Stimulated activated CD4-positive, alpha-beta T cell treated with anti-CD3 and anti-CD28 coated beads, Interleukin-15, amount 100 ng/mL, for 48 hours (primary cell): ENCODE measurements at places on chromosomes 3 and 15.

- DNase-seq: no peak
These were observed 634.1 kb downstream of the RBMS3 start for GRCh38 chr3:29914861-29915524.

DNA sequence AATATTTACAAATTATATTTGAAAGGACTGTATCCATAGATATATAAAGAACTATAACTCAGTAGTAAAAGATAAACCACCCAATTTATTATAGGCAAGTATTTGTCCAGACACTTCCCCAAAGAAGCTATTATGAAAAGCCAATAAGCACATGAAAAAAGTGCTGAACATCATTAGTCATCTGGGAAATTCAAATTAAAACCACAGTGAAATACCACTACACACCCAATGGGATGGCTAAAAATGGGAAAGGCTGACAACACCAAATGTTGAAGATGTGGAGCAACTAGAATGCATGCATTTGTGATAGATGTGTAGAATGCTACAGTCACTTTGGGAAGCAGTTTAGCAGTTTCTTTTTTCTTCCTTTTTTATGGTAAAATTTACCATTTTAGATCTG, 147.0 kb downstream of the PDE8A start:
- no peak for DNase-seq

GRCh38 chr15:60442031-60442650, 36.8 kb downstream of the ICE2 start:
- DNase-seq: no peak

DNA sequence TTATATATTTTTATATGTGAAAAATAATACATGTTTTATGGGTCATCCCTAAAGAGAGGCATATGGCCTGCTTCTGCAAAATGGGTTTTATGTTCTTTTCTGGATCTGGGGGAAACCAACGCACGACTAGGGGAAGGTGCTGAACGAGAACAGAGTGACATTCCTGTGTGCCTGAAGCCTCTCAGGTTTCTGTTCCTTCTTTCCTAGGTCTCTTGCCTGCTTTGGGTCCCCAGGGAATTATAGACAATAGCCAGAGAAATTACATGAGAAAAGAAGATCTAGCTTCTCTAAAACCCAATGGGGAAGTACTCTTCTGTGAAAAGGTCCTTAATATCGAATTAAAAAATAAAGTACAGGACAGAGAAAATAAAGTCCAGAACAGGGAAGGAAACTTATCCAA, 66.5 kb downstream of the IGSF11 start:
- DNase-seq: no peak

- peak; percentile 66 for DNase-seq
These were observed 53.9 kb downstream of the RLBP1 start for GRCh38 chr15:89167267-89168176.

DNA sequence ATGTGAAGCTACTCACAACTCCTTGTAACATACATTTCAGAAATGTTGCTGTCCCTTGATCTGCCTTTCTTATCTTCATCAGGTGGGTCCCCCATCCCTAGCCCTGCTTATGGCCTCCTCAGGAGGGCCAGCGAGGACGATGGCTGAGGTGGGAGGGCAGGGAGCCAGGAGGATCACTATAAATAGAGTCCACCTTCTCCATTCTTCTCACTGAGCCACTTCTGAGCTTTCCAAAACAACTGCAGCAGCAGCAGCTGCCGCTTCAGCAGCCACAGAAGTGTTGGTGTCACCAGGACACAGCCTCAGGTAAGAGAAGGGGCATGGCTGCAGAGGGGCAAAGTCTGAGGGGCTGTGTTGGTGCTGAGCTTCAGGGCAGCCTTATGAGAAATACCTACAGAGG, 53.5 kb downstream of the ANAPC13 start:
- DNase-seq: no peak

- no peak for DNase-seq
These were observed 52.3 kb downstream of the CCDC54 start for GRCh38 chr3:107429320-107430181.

GRCh38 chr15:25718597-25718996, 144.5 kb downstream of the ATP10A start:
- DNase-seq: no peak

DNA sequence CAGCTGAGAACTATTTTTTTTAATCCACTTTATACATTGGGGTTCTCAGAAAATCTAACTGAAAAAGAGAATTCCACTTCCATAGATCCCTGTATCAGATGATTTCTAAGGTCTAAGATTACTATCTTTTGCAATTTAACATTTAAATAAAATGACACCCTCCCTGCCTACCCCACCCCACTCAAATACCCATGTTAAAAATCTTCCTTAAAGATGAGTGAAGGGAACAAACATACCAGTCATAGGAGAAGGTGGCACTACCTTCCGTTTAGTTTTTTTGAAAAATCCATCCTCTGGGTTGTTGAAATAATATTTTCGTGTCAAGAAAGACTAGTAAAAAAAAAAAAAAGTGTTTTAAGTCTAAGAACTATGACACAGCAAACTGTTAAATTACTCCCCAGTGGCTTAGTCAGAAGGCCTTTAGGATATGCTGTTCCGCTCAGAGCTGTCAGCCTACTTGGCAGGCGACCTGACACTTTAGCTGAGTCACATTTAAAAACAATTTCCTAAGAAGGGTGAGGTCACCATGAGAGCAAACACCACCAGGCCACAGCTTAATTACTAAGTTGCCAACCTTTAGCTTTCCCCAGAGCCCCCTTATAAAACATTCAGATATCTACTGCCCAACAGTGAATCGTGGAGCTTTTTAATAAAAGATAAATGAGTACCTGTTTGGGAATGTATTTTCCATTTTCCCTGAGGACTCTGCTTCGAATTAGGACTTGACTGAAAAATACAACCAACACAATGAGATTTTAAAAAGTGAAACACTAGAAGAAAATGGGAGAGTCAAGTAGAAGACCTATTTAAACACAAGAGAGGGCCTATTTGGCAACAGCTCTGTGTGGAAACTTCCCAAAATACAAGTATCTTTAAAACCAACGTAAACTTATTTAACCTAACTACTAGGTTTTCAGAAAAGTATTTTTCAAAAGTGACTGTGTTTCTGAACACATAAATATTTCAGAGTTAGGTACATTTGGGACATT, 9.6 kb downstream of the EMC3 start:
- DNase-seq: peak; percentile 40

DNA sequence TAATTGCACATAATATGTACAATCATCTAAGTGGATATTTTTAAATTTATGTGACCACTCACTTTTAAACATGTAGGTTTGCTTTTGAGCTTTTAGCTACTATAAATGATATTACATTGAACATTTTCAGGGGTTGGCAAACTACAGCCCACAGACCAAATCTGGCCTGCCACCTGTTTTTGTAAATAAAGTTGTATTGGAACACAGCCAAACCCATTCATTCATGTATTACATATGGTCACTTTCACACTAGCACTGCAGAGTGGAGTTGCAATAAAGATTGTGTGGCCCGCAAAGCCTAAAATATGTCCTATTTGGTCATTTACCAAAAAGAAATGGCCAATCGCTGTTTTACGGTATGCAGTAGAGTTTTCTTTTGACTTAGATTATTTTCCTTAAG, 21.2 kb downstream of the CMTM7 start:
- no peak for DNase-seq

DNA sequence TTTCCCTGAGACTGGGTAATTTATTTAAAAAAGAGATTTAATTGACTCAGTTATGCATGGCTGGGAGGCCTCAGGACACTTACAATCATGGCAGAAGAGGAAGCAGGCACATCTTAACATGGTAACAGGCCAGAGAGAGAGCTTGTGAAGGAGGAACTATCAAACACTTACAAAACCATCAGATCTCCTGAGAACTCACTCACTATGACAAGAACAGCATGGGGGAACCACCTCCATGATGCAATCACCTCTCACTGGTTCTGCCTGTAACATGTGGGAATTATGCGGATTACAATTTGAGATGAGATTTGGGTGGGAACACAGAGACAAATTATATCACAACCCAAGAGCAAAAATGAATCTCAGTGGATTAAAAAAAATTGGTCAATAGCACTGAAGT, 416.0 kb upstream of the TMCO5A start:
- no peak for DNase-seq

- no peak for DNase-seq
These were observed 99.8 kb upstream of the FGF7 start for GRCh38 chr15:49323207-49323606.

DNA sequence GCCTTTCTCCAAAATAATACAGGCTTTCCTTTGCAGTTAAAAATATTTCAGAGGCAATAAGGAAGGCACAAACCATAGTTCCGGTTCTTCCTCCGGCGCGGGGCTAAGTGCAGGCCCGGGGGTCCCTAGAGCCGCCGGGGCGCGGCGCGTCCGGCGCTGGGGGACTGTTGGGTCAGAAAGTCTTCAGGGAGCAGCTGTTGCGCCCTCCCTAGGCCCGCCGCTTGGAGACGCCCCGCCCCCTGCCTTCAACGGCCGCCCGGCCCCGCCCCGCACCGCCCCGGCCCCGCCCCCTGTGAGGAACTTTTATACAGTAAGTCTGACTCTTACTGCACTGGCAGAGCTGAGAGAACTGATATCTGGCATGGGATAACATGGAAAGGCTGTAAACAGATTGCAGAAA, 283.1 kb upstream of the ARL6 start:
- DNase-seq: no peak

- no peak for DNase-seq
These were observed 28.3 kb upstream of the ARL14 start for GRCh38 chr3:160648701-160649100.

- no peak for DNase-seq
These were observed 216.0 kb downstream of the TLE3 start for GRCh38 chr15:69881766-69882165.

GRCh38 chr15:45529613-45530012, 7.1 kb upstream of the SLC30A4 start:
- no peak for DNase-seq

GRCh38 chr3:123623346-123623880, 38.6 kb upstream of the HACD2 start:
- DNase-seq: no peak

DNA sequence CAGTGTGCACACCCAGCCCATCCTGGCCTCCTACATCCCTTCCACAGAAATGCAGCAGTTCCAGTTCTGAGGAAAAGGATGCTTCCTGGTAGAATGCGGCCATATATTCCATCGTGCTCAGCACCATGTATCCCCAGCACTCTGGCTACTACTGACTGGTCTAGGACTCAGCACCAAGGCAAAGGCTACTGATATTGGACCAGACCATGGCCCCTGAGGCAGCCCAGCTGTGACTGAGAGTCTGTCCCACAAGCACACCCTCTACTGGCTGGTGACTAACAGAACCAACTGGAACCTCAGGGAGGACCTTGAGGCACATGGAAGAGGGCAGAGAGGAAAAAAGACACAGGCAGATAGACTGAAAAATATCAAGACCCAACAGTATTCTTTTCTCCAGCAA, 30.0 kb downstream of the TARS3 start:
- no peak for DNase-seq

DNA sequence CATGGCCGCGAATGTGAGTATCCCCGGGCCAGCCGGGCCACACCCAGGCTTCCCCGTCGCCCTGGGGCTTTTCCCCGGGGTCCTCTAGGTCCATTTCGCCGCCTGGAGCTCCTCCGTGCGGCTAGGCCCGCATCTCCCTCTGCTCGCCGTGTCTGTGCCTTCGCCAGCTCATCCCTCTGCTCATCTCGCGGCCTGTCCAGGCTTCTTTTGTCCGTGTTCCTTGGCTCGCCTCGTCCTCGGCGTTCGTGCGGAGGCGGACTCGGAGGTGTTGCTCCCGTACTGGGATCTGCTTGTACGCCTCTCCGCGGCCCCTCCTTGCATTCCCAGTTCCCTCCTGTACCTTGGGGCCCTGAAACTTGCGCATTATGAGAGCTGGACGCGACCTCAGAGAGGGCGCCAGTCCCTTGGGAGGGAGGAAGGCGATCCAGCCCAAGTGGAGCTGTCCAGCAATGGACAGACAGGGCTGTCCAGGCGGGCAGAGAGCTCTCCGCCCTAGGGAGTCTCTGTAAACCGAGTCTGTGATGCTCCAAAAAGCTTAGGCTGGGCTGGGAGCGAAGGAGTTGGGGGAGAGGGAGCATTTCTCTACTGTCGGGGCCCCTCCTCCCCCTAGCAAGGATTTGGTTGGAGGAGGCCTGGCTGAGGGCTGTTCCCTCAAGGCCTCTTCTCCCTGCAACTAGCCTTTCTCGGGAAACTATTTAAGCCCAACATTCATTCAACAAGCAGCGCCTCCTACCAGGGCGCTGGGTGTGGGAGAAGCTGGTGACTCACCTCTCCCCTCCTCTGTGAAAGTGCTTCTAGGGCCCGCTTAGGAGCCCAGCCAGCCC, 553 bp downstream of the TMEM43 start:
- peak; percentile 43 for DNase-seq

- DNase-seq: no peak
These were observed 15.9 kb upstream of the SACM1L start for GRCh38 chr3:45673273-45673672.

GRCh38 chr3:36904641-36905040, 40.2 kb downstream of the TRANK1 start:
- no peak for DNase-seq

- DNase-seq: no peak
These were observed 213.8 kb downstream of the ATP8B4 start for GRCh38 chr15:49905221-49905620.

DNA sequence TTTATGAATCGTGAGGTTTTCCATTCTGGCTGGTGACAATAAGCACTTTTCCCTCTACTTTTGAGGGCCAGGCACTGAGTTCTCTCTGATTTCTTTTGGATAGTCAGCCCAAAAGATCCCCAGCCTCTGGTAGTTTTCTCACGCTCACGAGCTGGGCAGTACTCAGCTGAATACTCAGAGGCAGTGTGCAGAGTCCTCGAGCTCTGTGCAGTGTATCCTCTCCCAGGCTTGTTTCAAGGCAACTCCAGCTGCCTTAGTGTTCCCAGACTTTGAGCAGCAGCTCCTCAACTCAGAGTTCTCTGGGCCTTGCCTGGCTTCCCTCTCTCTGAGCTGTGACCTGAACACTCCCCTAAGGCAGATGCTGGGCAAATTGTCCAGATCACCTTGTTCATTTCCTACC, 59.1 kb upstream of the IQSEC1 start:
- no peak for DNase-seq

DNA sequence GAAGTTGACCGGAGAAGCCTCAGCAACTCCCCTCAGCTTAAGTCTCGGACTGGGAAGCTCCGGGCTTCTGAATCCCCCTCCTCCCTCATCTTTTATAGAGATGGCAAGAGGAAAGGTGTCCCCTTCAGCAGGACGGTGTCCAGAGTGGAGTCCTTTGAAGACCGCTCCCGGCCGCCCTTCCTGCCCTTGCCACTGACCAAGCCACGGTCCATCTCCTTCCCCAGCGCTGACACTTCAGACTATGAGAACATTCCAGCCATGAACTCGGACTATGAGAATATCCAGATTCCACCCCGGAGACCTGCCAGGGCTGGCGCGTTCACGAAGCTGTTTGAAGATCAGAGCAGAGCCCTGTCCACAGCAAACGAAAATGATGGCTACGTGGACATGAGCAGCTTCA, 2.4 kb downstream of the FGD5 start:
- DNase-seq: no peak

- no peak for DNase-seq
These were observed 11.1 kb upstream of the PLAAT1 start for GRCh38 chr3:193229851-193230420.

DNA sequence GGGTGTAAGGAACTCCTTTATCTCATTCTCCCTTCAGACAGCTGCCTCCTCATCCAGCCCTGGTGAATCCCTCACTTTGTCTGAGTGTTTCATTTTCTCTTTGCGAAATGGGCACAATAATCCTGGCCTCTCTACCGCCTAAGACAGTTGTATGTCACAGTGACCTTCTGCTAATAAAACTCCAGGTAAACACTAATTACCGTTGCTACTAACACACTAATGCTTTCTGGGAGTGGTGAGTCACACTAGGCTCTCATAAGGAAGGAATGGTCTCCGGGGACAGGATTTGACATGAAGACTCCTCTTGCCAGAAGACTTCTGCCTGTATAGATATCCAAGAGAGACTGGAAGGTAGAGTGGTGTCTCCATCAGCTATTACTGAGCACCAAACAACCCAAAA, 71.7 kb upstream of the SNRK start:
- DNase-seq: no peak
